ENCODE measurements at places on chromosomes 16 and 17. TPM values are rescaled to one million over a fixed set of nuclear protein-coding genes. Genes with fewer than 3 reads are reported as not detected.

The CCL1 gene
- polyA plus RNA-seq: not detected

GRCh38 chr17:15885770-15886169 lies 59.2 kb upstream of the ADORA2B start:
- no peak for DNase-seq

The FN3KRP gene
- polyA plus RNA-seq: 48.1 TPM

The RAB11FIP4 gene
- 16.5 TPM for polyA plus RNA-seq

DNA sequence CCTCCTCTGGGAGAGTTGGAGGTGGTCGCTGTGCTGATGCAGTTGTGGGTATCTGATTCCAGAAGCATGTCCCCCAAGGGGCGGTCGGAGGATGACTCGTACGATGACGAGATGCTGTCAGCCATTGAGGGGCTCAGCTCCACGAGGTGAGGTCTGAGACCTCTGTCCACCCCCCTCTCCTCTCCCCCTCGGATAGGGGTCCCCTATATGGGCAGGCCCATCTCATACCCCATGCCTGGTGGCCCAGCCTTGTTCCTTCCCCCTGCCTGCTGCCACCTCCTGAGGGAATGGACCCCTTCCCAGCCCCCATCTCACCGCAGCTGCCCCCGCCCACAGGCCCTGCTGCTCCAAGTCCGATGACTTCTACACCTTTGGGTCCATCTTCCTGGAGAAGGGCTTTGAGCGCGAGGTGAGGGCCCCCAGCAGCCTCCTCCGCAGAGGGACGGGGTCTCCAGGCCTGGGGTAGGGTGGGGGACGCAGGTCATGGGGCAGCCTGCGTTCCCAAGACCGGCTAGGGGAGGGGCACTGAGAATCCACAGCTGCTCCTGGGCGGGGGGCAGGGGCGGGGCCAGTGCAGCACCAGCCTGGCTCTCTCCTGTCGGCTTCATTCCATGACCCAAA lies 39.2 kb downstream of the ADCY7 start:
- no peak for DNase-seq

The SECTM1 gene
- polyA plus RNA-seq: 1.7 TPM

DNA sequence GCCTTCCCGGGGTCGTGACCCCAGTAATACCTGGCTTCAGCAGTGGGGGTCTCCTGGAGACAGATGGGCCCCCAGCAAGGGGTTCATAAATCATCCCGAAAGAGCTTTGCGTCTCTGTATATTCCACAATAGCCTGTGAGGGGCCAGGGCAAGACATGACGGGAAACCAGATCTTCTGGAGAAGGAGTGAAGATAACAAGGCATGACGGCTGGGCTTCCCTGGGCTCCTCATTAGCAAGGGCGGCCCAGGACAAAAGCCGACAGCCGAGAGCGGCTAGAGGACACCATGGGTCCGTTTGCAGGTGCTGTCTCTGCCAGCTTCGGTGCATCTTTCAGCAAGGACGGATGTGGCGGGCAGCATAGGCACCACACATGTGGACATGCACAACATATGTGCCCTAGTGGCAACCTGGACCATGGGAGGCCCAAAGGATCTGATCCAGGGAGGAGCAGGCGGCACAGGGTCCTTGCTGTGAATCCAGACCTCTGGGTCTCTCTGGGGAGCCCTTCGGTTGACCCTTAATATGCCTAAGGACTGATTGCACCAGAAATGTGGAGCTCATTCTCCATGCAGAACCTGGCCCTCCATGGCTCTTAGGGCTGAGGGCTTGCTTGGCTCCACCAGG lies 136.9 kb upstream of the FOXF1 start:
- no peak for DNase-seq

The HBZ gene
- polyA plus RNA-seq: 2.4 TPM

The TXNDC11 gene
- 40.3 TPM for polyA plus RNA-seq

DNA sequence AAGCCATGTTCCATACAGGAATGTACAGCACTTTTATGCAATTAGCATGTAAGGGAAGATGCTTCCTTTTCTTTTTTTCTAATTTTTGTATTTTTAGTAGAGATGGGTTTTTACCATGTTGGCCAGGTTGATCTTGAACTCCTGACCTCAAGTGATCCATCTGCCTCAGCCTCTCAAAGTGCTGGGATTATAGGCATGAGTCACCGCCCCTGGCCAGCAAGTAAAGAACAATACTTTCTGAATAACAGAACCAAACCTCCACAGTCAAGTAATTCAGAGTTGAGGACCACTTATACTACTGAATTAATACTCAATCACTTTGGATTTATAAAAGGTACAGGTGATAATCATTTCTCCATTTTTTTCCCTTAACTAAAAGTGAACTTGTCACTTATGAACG lies 13.0 kb downstream of the C16orf87 start:
- DNase-seq: no peak

DNA sequence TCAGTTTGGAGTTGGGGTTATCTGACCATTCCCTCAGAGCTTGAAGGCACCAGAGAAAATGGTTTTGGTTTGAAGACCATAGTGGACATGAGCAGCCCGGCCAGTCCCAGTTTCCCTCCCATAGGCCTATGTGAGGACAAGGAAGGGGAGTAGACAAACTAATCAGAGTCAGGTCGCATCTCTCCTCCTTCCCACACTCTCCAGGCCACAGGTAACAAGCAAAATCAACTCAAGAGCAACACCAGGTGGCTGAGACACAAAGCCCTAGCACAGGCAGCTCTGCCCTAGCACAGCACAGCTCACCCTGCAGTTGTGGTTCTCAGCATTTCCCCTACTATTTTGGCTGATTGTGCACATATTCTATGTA lies 7.2 kb downstream of the SUPT4H1 start:
- DNase-seq: no peak

DNA sequence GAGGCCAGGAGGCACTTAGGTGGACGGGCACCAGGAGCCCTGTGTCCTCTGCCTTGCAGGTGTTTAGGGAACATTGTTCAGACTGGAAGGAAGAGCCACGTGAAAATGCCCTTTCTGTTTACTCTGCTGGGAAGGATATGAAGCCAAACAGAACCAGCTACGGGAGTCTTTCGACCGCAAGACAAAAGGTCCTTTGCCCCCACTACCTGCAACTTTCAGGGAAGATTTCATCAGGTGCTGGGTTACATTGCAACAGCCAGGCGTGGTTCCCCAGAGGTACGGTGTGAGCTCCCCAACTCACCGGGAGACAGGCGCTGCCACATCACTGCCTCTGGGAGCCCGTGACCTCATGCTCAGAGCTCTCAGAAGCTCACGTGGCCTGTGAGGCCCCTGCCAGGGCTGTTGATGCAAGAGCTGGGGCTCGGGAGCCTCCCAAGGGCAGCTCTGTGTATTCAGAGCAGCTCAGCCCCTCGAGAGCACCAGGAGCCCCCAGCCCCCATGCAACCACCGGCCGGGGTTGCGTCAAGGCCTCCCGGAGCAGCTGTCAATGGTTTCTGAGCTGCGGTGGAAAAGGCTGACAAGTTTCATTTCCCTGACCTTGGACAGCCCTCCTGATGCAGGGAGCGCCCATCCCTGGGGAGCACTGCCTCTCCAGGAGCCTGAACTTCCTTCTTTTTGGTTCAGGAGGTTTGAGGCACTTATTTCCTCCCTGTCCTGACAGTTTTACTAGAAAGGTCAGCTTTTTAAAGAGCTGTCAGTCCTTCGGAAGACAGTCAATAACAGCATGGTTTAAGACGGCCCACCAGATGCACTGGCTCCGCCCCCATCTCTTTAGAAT lies 42.1 kb downstream of the TBC1D16 start:
- no peak for DNase-seq

The ITGAX gene
- 0.51 TPM for polyA plus RNA-seq

GRCh38 chr16:78462288-78463208 lies 363.1 kb downstream of the WWOX start:
- peak; percentile 42 for DNase-seq

- no peak for DNase-seq
Measured at GRCh38 chr17:49333804-49334203, 28.2 kb downstream of the ZNF652 start.

GRCh38 chr17:63438092-63439051 lies 7.7 kb downstream of the CYB561 start:
- no peak for DNase-seq

DNA sequence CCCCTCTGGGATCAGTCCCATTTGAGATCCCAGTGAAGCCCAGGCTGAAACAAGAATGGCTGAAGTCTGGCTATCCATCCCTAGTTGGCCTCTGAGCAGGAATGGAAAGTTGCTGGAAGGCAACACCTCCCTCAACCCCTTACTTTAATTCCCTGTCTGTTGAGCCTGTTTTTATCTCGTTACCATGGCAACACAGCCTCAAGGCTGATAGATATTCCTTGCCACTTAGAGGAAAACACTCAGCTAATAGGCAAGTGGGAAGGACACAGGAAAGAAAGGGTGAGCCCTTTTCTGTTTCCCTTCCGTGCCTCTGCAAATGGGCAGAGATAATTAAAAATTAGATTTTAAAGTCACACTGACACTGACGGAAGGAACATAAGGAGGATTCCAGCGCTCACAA lies 75.5 kb upstream of the CLEC3A start:
- DNase-seq: peak; percentile 14

DNA sequence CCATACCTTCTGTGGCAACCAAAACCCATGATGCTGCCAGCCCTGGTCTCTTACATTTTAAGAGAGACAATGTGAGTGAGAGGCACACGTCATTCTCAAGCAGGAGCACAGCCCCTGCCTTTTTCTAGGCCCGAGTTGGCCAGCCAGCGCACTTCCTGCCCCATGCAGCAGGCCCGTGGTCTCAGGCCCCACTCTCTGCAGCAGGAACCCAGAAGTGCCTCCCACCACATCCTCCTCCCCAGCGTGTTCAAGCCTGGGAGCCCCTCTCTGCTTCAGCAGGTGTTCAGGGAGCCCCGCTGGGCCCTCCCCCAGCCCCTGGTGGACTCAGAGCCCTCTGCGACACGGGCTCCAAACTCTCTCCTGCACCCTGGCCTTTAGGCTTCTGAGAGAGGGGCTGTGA lies 30.5 kb downstream of the ITGAE start:
- DNase-seq: no peak

GRCh38 chr17:67126983-67127382 lies 82.6 kb downstream of the CACNG1 start:
- no peak for DNase-seq

DNA sequence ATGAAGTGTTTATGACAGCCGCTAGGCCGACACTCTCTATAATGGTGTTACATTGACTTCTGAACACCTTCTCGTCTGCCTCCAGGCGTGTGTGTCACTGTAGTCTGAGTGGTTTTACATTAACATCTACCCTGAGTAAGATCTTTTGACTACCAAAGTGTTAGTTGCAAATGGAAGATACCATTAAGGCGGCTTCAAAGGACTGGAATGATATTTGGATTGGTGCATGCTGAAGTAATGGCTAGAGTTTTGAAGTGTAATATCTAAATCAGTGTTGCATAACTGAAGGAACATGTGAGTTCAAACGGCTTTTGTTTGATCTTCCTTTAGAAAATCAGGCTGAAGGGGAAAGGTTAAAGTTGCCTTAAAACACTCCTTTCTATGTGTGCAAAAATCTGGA lies 52.2 kb downstream of the BCAS3 start:
- DNase-seq: no peak

- no peak for DNase-seq
Measured at GRCh38 chr16:4685776-4686496, 7.4 kb upstream of the NUDT16L1 start.

Data from renal pelvis (tissue), 12 donors.